Inflammatory macrophage treated with lipopolysaccharide for 4 hours (primary cell): ENCODE measurements at places on chromosomes 3 and 15.

DNA sequence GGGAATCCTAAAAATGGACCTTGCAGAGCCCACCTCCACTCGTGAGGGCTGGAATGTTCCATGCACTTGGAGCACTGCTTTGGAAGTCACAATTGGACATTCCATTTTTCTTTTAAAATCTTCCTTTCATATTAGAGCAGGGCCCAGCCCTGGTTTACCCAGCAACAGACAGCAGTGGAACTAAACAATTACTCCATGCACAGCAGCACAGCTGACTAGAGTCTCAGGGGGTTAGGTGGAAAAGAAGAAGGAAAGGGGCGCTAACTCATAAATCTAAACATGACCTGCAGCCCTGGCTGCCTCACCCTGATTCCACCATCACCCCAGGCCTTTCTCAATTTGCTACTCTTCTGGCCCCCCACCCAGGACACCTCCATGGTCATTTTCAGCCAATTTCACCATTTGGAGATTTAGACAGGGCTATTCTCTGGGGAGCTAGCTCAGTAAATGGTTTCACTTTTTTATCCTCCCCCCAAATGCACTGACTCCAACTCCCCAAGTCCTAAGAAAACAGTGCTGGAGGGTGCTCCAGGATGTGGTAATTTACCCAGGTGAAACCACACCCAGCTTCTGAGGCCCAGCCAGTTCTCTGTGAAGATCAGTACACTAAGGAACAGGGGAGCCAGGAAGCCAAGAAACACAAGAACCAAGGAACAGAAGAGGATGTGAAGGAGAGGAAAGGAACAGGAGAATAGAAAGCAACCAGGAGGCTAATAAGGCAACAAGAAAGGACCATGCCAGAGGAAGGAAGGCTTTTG is 1.6 kb upstream of the LRRC31 start:
- DNase-seq = no peak

DNA sequence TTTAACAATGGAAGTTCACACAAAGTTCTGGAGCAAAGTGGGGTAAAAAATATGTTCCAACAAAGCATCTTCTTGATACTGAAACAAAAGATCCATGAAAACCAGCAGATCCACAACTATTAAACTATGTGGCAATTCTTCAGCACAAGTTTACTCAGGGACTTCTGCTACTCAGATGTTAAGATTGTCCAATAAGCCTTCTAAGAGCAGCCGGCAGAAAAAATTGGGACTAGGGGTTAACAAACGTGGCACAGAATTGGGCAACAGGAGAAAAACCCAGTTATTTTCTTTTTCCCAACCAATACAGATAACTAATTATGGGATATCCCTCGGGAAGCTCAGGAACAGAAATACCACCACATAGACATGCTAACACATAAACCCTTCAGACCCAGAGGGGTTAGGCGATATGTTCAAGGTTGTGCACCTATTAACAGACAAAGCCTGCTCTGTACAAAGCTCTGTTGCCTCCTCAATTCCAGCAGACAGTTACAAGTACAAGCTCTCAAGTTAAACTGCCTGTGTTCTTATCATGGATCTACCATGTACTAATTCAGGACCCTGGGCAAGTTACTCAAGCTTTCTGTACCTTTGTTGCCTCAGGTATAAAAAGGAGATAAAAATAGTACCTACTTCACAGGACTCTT is 6.8 kb downstream of the SSR3 start:
- DNase-seq = no peak

DNA sequence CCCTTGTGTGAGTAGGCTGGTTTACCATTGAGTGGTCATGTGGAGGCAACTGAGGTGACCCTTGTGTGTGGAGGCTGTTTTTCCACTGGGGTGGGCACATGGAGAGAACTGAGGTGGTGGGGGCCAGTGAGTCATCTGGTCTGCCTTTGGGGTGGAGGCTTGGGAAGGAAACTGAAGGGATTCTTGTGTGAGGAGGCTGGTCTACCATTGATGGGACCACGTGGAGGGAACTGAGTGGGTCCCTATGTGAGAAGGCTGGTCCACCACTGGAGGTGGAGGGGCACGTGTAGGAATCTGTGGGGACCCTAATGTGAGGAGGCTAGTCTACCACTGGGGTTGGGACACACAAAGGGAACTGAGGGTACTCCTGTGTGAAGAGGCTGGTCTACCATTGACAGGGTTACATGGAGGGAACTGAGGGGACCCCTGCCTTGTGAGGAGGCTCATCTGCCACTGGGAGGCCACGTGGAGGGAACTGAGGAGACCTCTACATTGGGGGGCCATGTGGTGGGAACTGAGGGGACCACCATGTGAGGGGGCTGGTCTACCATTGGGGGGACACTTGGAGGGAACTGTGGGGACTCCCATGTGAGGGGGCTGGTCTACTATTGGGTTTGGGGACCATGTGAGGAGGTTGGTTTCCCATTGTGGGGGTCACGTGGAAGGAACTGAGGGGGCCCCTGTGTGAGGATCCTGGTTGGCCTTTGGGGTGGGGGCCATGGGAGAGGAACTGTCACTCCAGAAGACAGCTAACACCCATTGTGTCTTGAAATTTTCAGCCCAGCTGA is 164.5 kb downstream of the WNT7A start:
- DNase-seq = no peak

DNA sequence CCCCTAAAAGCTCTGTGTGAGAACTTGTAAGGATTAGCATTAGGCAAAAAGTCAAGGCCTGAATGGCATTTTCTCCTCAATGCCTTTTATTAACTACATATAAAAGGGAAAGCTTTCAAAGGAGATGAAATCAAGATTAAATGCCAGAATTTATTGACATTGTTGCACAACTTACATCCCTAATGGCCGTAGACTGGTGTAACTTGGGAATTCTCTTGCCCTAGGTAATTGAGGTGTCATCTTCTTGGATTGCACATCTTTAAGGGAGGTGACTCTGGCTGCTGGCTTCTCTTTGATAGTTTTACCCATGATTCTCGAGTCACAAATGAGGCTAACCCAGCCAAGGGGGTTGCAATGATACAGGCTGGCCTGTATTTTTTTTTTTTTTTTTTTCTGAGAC is 249.1 kb downstream of the TBL1XR1 start:
- no peak for DNase-seq

GRCh38 chr3:22106213-22106896 is 355.3 kb upstream of the ZNF385D start:
- DNase-seq = no peak

GRCh38 chr3:3552761-3553160 is 246.5 kb upstream of the LRRN1 start:
- DNase-seq = no peak

DNA sequence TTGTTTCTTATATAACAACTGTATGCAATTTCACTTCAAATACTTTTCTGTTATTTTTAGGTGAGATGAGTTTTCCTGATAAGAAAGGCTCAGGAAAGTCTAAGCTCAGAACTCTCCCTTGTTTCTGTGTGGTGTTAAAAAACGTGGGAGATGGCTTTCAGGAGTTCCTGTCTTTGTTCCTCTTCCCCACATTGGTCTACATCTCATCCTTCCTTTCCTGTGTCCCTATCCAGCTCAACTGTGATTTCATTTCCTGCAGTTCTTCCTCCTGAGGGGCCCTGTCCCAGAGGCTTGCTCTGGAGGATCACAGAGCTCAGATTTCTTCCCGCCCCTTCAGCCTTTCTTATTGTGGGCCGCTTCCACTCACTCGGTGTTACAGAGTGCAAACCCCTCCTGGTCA is 11.2 kb downstream of the SEC13 start:
- no peak for DNase-seq

DNA sequence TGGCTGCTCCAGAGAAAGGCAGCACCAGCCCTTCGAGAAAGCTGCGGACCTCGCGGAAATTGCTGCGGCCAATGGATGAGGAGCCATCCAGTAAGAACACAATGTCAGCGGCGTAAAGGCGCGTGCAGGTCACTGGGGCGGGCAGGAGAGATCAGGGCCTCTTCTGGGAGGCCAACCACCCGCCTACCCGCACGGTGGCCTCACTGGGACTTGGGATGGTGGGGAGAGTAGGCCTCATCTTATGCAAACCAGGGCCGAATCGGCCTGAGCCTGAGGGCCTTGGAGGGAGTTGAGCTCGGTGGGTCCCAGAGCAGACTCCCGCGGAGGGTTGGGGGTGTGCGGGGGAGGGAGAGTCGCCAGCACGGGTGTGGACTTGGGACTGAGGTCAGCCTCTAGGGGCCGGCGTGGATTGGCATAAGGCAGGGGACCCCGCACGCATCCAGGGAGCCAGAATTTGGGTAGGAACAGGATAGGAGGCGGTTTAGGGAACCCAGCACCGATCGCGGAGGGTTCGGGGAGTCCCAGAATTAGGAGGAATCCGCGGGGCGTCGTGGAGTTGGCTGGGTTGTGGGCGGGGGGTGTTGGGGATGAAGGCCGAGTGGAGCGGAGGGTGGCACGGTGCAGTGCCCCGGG is 596 bp downstream of the COL7A1 start:
- no peak for DNase-seq

- no peak for DNase-seq
These were observed 35.6 kb downstream of the AGBL1 start for GRCh38 chr15:86115145-86115801.

DNA sequence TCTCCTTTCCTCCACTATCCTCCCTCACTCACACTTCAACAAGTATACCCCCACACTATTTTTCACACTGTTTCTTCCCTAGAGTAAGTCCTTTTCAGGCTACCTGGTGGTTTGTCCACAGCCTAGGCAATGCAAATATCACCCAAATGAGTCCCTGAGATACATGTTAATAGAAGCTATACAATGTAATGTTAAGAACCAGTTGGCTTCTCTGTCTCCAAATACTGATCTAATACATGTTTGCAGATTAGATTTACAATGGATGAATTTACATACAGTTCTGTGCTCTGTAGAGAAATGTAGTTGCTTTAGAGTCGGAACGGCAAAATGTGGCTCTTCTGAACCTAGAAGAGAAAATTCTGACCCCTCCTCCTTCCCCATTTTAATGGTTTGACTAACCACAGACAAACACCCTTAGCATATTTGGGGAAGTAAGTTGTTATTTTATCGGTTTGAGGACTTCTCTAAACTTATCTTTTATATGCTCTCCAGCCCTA is 63.6 kb upstream of the MBNL1 start:
- peak; percentile 81 for DNase-seq

DNA sequence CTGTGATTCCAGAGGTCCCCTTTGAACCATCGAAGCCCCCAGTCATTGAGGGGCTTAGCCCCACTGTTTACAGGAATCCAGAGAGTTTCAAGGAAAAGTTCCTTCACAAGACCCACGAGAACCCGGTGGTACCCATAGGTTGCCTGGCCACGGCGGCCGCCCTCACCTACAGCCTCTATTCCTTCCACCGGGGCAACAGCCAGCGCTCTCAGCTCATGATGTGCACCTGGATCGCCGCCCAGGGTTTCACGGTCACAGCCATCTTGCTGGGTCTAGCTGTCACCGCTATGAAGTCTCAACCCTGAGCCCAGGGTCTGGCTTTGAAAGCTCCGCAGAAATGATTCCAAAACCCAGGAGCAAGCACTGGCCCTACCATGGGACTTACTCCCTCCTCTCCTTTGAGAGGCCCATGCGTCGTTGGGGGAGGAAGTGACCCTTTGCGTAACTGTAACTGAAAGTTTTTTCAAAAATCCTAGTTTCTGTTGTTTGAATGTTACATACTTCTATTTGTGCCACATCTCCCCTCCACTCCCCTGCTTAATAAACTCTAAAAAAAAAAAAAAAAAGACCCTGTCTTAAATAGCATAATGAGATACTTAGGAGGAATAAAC is 85.1 kb upstream of the CSPG5 start:
- peak; percentile 31 for DNase-seq

DNA sequence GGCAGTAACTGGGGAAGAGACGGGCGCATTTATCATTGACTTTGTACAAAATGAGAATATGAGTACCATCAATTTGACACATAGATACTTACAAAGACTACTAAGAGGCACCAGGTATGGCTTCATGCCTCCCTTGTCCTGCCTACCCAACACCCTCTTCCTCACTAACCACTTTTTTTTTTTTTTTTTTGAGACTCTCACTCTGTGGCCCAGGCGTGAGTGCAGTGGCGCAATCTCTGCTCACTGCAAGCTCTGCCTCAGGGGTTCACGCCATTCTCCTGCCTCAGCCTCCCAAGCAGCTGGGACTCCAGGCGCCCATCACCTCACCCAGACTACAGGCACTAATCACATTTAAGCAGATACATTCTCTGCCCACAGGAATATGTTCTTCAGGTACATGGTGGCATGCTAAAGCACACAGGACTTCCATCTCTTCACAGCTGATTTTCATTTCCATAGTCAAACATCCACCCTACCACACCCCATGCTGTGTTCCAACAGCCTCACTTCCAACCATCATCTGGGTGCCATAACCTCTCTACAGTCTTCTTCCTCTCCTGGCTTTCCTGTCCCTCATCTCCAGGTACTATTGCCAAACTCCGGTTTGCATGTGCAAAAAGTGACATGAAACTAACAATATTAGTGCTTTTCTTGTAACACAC is 41.7 kb downstream of the RAB27A start:
- no peak for DNase-seq

DNA sequence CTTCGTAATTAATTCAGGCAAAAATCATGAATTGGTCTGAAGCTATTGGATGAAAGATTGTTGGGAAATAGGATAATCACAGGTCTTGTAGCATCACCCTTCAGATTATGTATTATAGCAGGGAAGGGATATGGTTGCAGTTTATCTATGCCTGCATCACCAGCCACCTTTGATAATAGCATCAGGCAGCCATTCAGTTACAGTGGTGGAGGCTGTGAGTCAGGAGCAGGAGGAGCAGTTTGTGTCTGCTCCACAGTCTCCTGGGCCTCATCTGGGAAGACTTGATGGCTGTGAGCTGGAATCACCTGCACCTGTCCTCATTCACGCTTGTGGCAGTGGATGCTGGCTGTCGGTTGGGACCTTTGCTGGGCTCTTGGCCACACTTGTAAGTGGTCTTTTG is 104.3 kb upstream of the PLXNA1 start:
- DNase-seq = no peak

- no peak for DNase-seq
These were observed 123.1 kb upstream of the RARB start for GRCh38 chr3:25304916-25305315.

- DNase-seq = no peak
These were observed 14.5 kb downstream of the POLQ start for GRCh38 chr3:121531269-121531668.

DNA sequence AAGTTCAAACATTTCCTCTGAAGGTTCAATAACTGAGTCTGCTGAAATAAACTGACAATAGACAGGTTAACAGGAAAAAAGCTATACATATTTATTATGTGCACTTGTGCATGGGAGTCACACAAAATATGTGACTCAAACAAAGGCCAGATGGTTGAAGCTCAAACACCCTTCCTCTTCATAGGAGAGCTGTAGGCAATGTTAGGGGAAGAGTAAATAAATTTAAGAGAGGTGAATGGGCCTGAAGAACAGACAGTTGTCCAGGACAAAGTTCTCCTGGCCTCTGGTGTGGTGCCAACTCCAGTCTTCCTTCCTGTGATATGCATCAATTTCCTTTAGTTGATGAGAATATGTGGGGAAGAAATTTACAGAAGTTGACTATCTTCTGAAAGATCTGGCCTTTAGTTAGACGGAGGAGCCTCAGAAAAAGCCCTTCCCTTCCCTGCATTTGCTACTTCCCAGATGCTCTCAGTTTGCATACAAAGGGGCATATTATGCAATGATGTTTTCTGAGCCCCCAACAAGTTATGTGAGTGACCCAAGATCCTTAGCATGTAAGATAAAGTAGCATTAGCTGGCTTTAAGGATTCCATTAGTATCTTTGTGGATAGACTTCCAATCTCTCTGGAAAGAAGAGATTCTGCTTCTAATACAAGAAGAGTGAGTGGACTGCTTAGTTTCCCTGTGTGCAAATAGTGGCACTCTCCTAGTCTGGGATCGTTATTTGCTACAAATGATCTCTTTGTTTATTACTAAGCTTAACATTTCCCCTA is 96.4 kb upstream of the IGSF10 start:
- no peak for DNase-seq

- no peak for DNase-seq
These were observed 48.7 kb downstream of the GABRG3 start for GRCh38 chr15:27019687-27020086.
